Bone marrow (tissue), 2 donors: ENCODE measurements at places on chromosomes 16 and 17.
A peak's percentile ranks its signal among the peaks of the same experiment; 100 is the strongest.

GRCh38 chr16:48413272-48413671, 28.1 kb upstream of the SIAH1 start:
- DNase-seq, result no peak

GRCh38 chr17:36989173-36989572, 40.4 kb downstream of the AATF start:
- DNase-seq, result no peak

DNA sequence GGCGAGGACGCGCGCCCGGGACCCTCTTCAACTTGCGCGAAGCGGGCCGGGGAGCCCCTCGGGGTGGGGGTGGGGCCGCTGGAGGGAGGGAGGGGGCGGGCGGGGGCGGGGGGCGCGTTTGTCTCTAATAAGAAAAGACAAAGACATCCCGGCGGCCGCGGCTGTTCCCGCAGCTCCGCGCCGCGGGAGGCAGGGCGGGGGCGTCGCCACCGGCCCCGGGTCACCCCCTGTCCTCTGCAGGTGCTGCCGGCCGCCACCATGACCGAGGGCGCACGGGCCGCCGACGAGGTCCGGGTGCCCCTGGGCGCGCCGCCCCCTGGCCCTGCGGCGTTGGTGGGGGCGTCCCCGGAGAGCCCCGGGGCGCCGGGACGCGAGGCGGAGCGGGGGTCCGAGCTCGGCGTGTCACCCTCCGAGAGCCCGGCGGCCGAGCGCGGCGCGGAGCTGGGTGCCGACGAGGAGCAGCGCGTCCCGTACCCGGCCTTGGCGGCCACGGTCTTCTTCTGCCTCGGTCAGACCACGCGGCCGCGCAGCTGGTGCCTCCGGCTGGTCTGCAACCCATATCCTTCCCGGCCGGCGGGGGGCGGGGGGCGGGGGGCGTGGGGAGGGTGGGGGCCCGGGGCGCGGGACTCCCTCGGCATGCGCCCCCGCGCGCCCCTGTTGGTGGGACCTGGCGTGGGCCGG, 714 bp downstream of the CACNA1H start:
- DNase-seq, result no peak

DNA sequence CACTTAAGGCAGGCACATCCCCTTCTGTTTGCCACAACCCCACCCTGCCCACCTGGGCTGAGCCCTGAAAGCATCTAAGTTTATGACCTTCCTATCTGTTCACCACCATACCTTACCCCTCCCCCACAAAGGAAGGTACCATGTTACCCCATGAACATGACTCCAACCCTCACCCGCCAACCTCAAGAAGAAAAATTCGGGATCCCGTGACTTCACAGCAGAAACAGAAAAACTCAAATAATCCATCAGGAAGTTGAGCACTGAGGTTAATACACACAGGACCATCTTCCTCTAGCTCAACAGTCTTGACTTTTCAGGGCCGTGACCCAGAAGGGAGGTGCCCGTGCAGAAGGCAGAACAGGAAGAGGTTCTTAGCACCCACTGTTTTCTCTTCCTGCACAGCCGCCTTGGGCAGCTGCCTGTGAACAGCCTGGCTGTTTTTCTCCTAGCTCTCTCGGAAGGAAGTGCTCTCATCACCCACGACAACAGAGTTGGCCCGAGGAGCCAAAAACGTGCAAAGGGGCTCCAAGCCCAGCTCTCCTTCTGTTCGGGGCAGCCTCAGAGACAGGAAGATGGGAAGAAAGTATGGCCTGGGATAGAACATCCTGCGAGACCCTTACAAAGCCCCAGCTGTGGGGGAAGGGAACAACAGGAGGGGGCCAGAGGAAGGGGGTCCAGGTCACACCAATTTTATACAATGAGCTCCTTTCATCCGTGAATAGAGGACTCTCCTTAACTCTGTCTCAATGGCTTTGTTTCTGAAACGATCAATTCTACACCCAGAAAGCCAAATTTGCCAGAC, 101.1 kb downstream of the XYLT1 start:
- peak; percentile 35 for DNase-seq

GRCh38 chr17:67324330-67324729, 42.0 kb downstream of the PSMD12 start:
- no peak for DNase-seq

DNA sequence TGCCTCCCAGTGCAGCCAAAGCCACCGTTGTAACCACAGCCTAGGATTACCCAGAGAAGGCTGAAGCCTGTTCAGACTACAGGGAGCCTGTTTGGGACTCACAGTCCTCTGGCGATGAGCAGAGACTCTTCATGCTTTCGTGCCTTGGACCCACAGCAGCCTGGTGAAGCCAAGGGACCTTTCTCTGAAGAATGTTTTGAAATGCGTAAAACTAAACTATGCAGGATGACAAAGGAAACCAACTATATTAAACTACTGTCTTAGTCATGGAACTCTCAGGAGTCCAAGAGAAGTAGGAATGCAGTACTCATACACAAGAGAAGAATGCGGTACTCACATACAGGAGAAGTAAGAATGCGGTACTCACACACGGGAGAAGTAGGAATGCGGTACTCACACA, 20.9 kb downstream of the ABR start:
- DNase-seq, result no peak

- no peak for DNase-seq
Measured at GRCh38 chr17:63378411-63379375, 67.4 kb downstream of the CYB561 start.

DNA sequence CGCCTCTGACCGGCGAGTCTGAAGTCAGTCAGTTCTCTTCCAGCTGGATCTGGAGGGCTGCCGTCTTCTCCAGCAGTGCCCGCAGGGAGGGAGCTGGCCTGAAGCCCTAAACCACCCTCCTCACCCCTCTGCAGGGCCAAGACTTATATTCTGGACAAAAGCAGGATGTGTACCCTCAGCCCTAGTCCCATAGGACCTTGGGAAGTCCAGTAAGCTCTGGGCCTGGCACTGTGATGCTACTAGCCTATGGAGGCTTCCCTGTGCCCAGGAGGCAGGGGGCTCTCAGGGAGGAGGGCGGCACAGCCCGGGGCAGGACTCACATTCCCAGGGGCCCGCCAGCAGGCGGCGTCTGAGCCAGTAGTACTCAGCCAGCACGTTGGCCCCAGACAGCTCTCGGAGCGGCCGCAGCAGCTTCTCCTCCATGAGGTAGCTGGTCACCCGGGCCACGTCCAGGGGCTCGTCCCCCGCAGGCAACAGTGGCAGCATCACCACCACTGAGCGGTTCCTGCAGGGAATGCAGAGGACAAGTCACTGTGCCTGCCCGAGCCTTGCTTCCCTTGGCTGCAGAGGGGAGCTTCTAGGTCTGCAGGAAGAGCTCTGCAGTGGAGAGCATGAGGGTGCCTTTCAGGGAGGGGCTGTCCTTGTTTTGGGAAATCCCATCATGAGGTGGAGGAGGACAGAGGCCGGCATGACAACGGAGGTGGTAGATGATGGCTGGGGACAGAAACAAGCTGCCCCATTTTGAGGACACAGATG, 41.7 kb downstream of the RMI2 start:
- DNase-seq, result no peak

GRCh38 chr16:80896776-80897175, 92.4 kb upstream of the CDYL2 start:
- DNase-seq, result no peak

- DNase-seq, result no peak
Measured at GRCh38 chr16:55418586-55418985, 60.4 kb upstream of the MMP2 start.

- DNase-seq, result no peak
Measured at GRCh38 chr17:15409721-15410250, 57.6 kb downstream of the CDRT4 start.

GRCh38 chr16:85062845-85063244, 35.2 kb downstream of the KIAA0513 start:
- no peak for DNase-seq

GRCh38 chr17:56292010-56292409, 138.7 kb downstream of the ANKFN1 start:
- DNase-seq, result no peak

GRCh38 chr17:79301469-79301868, 226.8 kb downstream of the ENGASE start:
- DNase-seq, result no peak

GRCh38 chr17:45895969-45896785, 1.8 kb downstream of the MAPT start:
- no peak for DNase-seq

DNA sequence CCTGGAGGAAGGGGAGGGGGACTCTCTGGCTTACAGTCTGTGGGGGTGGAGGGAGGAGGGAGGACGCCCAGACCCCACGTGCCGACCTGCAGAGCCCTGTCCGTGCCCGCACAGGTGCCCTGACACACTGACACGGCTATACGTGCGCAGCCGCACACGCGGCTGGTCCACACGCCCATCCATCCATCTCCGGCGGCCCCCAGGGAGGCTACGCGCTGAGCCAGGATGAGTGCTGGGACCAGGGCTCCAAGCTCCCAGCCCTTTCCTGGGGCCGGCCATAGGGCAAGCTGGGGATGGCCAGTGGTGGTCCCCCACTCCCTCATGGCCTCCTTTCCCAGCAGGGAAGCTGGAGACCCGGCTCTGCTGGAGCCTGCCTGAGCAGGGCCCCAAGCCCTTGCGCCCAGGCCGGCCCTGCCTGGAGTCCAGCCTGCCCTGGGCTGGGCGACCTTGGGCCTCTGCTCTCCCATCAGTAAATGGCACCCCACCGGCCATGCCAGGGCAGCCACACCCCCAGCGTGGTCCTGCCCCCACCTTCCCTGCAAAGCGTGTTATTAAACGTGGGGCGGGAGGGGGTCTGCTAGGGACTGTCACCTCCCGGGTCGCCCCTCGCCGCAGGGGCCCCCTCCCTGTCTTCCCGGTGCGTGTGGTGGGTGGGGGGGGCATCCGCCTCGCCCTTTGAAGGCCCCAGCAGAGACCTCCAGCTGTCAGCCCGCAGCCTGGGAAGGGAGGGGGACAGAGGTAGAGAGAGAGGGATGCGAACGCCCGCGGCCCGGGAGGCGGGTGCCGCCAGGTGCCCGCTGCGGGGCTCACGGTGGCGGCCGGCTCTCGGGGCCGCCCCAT, 863 bp downstream of the CASKIN1 start:
- DNase-seq, result no peak

- DNase-seq, result no peak
Measured at GRCh38 chr17:34714475-34715410, 135.4 kb downstream of the TMEM132E start.

- no peak for DNase-seq
Measured at GRCh38 chr17:6366221-6366666, 68.7 kb downstream of the AIPL1 start.

DNA sequence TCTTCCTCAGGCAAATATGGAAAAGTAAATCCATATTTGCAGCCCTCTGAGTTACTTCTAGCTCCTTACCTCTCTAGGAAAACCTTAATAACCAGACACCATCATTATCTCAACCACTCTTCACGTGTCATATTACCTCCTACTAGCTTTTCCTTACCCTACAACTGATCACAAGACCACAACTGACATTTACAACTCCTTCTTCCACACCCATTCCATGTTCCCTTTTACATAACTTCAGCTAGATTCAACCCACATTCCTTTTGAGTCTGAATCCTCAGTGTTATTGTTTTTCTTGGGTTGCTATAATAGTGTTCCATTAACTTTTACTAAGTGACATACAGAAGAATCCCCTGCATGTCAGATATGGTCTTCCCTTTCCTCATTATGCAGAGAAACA, 4.7 kb upstream of the OR1E2 start:
- DNase-seq, result no peak

DNA sequence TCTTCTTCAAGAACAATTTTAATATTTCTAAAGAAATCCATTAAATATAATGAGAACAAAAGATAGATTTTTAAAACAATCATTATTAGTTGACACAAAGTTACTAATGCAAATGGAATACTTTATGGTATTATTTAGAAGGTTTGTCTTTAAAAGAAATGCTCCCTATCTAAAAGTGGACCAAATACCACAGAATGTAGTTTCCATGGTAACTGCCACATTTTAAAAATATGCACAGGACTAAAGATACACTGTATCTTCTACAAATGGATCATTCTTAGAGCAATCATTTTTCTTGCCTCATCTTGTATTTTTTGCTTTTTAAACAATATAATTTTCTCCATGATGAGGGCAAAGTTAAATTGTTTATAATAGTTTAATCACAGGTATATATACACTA, 296.0 kb downstream of the CEP112 start:
- DNase-seq, result no peak

DNA sequence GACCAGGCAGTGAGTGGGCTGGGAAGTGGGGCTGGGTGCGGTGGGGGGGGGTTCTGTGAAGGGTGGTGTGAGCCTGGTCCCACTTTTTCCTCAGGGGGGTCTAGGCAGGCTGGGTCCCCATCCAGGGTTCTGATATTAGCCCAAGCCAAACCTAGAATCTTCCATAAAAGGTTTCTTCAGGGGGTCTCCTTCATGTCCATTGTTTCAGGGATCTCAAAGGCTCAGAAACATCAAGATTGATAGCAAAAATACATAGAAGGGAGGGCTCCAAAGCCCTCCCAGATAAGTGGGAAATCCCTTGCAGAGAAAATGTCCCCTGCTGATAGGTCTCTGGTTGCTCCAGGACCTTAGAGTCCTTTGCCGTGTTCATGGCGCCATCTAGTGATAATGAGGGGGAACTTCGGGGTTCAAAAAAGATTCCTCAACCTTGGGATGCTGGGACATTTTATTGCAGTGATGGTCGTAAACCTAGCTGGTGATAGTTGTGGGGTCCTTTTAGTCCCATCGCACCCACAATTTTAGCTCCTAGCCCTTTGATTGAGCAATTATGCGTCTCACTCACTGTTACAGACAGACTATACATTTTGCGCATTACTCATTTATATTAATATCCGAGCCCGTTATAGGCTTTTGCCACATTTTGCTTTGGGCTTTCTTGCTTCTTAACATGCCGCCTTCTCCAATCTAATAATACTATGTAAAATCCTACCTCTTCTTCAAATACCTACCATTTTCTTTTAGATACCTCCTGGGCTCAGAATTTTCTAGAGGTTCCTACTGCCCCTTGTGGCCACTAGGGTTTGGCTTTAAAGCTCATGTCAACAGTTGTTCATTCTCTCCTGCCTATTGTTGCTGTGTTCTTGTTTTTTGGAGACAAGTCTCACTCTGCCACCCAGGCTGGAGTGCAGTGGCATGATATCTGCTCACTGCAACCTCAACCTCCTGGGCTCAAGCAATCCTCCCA, 35.1 kb downstream of the IGF2BP1 start:
- DNase-seq, result peak; percentile 39

GRCh38 chr16:2278956-2279800, 11.3 kb upstream of the RNPS1 start:
- no peak for DNase-seq

GRCh38 chr17:80097844-80098691, 3.3 kb upstream of the GAA start:
- DNase-seq, result no peak

GRCh38 chr16:12391956-12392355, 411.7 kb downstream of the CPPED1 start:
- DNase-seq, result no peak

DNA sequence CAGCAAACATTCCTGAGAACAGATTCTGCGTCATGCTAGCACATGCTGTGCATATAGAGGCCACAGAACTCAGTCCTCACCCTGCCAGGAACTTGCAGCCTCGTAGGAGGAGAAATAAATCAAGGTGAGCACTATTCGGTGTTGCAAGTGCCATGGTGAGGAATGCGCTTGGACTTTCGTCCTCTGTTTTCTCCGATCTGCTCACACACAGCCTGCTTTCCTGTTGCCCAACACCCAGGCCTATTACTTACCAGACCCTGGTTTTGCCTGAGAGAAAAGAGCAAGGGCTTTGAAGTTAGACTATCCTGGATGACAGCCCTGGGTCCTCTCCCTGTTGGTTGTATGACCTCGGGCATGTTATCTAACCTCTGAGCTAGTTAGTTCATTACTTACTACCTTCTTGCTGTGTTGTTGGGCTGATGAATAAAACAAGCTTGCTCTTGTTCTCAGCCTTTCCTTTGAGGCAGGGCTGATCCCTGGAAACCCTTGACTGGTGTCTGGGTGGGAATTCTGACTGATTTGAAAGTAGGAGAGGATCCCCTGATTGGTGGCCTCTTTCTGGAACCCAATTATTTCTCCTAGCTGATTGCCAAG, 2.9 kb downstream of the ACSF2 start:
- DNase-seq, result no peak
